NCI-H446 treated with DMSO at 0.1 percent for 48 hours (cell line): ENCODE measurements at places on chromosomes 6 and 20.

GRCh38 chr20:18197382-18198070 lies 59.9 kb downstream of the KAT14 start:
- DNase-seq: no peak

DNA sequence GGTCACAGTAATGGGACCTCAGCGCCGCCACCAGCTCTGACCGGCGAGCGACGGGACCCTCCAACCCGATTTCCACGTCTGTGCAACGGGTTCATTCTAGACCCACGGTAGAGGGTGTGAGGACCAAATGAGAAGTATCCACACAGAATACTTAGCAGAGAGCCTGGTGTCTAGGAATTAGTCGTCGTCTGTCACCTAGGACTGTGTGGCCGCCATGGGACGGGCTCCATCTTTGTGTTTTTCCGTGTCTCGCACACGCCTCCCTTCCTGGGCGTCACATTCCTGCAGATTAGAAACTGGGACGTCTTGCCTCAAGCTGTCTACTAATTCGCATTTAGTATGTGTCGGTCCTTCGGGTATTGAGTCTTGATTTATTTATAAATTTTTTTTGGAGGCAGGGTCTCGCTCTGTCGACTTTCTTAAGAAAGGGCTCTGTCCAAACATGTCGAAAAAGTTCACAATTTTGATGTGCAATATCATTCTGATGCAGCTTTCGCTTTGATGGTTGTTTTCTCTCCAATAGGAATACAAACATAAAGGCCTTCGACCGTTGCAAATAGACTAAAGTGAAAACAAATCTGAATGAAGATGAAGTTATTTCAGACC lies 563 bp downstream of the MGME1 start:
- no peak for DNase-seq

GRCh38 chr20:23161968-23162696 lies 76.0 kb upstream of the CD93 start:
- peak; percentile 73 for DNase-seq

DNA sequence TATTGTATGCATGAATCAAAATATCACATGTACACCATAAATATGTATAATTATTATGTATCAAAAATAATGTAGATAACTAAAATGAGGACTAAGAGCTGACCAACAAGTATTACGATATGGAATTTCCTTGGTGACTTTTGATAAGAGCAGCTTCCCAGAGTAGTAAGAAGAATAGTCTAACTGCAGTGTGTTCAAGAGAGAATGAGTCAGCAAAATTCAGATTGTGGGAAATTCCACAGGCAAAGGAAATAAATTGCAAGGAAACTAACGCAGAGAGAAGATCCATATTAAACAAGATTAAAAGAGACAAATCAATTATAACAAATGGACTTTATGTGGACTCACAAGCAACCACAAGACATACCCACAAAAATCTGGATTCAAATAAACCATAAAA lies 26.4 kb downstream of the FRK start:
- DNase-seq: no peak

GRCh38 chr20:17233626-17234025 lies 6.8 kb downstream of the PCSK2 start:
- no peak for DNase-seq

- DNase-seq: no peak
These were observed 5.6 kb upstream of the VNN2 start for GRCh38 chr6:132763269-132763668.

DNA sequence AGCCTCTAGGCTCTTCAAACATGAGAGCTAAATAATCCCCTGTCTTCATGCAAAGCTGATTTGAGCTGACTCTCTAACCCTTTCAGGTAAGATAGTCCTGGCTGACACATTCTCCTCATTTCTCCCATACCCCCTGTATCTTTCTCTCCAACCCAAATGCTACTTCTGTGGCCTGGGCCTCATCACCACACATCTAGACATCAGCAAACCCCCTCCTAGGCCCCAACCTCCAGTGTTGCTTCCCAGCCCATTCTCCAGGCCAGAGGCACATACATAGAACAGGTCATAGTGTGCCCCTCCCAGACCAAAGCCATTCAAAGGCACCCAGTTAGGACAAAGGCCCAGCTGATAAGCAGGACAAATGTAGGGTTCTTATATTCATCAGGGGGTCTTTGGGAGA lies 84.9 kb downstream of the ANKRD60 start:
- no peak for DNase-seq

DNA sequence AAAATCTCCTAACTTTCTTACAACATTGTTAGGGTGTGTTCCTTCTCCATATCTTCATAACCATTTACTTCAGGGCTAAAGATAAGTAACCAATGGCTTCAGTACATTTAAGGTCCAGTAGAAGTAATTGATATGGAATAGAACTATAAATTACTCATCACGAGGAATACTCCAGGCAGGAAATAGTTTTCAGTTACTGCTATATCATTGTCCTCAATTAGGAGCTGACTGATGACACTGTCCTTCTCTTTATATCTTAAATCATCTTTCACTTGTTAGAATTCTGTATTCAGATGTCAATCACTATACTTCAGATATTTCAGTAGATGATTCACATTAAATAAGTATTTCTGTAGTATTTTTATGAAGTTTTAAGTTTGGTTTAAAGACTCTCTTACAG lies 88.4 kb downstream of the COL19A1 start:
- DNase-seq: no peak

DNA sequence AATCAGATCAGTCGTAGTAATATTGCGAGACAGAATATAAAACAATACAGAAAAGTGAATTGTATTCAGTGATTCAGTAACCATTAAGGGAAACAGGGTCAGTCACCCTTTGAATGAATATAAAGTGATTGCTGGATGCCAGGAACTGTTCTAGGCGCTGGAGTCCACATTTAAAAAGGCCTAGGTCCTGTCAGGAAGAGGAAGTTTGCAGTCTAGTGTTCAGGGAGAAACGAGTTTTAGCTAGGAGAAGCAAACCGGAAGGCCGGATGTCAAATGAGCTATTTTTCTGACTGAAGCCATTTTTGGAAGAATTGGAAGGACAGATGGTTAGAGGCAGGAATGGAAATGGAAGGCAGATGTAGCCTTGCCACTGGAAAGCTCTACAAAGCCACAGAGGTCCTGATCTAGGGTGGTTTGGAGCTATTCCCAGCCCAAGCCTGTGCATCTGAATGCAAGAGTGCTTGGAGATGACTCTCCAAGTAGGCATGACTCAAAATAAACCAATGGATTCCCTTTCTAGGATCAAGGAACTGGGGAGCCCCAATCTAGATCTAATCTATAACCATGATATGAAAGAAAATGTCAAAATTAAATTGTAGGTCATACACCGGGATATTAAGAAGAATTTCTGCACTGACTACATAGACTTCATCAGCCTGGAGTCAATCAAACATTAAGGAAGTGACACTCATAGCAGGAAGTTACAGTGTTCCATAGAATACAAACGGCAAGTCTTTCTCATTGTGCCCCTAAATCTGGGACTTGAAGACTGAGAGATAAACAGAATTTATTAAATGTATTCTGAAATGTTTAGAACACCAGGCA lies 36.8 kb upstream of the CDKAL1 start:
- peak; percentile 80 for DNase-seq

DNA sequence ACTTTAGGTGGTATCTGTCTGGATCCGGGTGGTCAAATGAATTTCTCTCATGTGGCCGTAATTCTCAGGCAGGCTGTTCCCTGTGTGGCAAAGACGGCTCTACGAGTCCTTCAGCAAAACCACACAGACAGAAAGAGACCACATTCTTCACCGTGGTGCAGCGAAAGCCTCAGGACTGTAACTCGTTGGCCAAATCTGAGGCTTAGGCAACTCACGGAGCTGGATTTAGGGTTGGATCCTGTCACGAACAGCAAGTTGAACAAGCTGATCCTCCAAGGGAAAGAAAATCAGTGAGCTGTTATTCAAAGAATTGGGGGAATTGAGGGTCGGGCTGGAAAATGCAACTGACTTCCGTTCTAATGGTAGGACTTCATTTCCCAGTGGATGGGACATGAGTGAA lies 167.4 kb downstream of the ZMYND8 start:
- DNase-seq: no peak

DNA sequence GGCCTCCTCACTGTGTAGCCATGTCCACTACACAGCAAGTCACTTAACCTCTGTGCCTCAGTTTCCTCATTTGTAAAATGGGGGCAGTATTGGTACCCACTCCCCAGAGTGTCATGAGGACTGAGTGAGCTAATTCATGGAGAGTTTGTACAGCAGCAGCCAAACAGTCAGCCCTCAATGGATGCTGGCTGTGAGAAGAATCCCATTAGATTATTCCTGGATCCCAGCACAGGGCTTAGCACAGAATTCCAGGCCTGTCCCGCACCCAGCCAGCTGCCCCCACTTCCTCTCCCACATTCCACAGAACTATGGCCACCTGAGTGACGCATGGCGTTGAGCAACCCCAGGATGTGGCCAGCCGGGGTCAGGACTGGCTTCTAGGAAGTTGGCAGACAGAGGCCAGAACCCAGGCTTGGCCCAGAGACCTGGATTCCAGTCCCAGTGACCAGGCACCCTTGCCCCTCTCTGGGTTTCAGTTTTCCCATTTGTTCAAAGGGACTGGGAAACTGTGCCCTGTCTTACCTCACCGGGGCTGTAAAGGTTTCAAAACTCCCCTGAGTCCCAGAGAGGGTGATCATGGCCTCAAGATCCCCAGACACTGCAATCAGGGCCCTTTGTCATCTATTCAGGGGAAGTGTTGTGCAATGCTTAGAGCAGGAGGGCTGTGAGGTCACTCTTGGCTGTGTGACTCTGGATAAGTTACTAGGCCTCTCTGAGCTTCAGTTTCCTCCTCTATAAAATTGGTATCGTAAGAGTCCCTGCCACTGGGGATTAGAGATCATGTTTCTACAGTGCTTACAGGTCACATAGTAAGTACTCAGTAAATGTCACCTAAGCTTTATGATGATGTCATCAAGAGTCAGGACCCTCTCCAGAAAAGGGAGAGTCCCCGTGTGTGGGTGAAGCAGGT lies 3.0 kb upstream of the TGM2 start:
- no peak for DNase-seq

DNA sequence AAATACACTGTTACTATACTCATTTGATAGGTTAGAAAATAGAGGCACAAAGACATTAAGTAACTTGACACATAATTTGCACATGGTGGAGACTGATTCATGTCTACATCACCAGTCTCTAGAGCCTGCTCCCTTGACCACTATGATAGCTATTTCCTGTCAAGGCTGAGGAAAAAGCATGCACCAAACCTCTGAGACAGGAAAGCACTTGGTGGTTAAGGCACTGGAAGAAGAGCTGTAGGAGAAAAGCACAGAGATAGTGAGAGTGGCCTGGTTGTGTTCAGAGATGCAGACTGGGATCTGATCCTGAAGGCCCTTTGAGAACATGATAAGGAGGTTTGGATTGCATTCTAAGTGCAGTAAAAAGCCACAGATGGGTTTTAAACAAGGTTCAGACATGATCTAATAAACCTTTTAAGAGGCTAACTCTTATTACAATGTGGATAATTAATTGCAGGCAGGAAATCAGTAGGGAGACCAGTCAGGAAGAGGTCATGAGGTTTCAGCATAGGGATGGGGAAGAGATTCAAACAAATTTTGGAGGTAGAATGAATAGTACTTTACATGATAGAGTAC lies 168.9 kb downstream of the PHF3 start:
- DNase-seq: no peak

DNA sequence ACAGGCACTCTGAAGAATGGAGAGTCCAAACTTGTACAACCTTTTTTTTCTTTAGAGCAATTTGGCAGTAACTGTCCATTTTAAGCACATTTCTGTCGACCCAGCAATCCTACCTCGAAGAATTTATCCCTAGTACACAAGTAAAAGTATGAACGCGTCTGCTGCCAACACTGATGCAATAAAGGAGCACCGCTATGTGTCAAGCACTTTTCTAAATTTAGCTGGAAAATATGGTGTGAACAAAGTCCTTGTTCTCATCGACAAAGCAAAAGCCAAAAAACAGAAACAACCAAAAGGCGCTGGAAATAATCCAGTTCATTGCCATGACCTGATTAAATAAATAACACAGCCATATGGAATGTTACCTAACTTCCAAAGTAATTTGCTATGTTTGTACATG lies 1.1 kb downstream of the DPM1 start:
- no peak for DNase-seq

DNA sequence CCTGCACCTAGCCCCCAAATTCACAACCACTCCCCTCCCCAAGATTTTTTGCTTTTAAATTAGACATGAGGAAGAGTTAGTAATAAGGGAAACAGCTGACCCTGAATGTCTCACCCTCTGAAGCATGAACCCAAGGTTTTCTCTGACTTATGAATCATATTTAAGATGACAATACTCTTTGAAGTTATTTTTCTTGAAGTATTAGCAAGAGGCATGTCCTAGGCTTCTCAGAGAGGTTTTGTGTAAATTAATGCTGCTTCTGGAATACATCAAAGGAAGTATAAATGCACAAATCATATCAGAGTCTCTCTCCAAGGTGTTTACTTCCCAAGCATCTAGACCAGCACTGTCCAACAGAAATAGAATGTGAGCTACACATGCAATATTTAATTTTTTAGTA lies 408.1 kb upstream of the MARCKS start:
- DNase-seq: no peak

- no peak for DNase-seq
These were observed 47.5 kb upstream of the NAA20 start for GRCh38 chr20:19969507-19970255.

- no peak for DNase-seq
These were observed 71.0 kb downstream of the PHF3 start for GRCh38 chr6:63706630-63707029.

DNA sequence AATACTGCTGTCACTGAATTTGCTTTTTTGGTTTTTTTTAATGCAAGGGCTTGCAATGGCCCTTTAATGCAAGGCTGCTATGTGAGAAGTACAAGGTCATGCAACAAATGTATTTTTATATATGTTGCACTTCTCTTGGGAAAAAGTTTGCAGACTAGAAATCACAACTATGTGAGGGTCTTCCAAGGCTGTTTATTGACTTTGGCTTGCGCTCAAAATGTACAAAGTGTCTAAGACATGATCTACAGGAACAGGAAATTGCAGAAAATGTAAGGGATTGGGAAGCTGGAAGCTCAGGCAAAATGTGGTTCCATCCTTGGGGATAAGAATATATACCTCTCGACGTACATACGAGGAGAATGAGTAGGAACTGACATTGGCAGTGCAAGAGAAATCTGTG lies 92.2 kb upstream of the F13A1 start:
- no peak for DNase-seq

DNA sequence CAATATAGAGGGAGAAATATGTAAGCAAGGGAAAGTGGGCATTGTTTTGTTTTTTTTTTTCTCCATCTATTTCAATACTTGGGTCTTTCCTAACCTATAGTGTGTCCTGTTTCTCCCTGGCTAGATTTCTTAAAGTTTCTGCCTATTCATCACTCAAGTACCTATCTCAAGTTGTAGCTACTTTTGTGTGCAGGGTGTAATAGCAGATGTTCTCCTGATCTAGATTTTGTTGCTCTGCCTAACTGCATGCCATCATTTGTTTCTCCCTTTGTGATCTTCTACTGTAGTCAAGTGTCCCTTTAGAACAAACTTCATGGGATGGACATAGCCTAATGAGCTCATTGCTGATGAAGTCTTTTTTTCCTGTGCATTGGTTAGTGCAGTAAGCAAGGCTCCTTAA lies 45.8 kb downstream of the TOP1 start:
- DNase-seq: no peak

GRCh38 chr6:76684875-76685274 lies 612.4 kb upstream of the IMPG1 start:
- no peak for DNase-seq

GRCh38 chr6:37971266-37971665 lies 151.7 kb downstream of the ZFAND3 start:
- DNase-seq: no peak
